CD8-positive, alpha-beta memory T cell (primary cell): ENCODE measurements at places on chromosomes 3 and 15. TPM values are rescaled to one million over a fixed set of nuclear protein-coding genes. Genes with fewer than 3 reads are reported as not detected.

DNA sequence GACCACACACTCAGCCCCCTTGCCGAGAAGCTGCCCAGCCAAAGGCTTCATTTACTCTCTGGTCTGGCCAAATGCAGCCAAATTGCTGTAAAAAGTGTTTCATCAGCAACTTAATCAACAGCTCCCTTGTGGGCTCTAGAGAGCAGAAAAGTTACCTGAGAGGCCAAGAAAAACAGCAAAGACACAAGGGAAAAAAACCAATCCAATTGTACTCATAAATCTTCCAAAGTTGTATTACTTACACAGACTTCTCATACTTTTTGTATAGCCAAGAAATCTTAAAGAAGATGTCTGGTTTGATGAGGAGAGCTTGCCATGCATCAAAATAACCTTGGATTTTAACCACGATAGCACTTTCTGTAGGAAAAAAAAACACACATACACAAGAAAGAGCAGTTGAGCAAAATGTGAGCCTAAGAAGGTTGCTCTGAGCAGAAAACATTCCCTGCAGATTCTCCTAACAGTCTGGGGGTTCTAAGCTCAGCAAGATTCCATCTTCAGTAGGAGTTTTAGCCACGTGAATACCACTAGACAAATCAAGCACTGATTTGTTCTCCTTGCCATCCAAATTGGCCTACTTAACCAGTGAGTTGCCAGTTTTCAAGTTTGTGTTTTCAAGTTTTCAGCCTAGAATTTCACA is 120.0 kb downstream of the CYP19A1 start:
- H3K4me1 ChIP-seq: no peaks in the 10 kb centered on the region
- DNase-seq: no peak
- H3K4me3 ChIP-seq: no peak overlapping the region
- no peak overlapping the region for H3K27ac ChIP-seq

- no peaks in the 10 kb centered on the region for H3K36me3 ChIP-seq
- H3K4me1 ChIP-seq: no peaks in the 10 kb centered on the region
- H3K27ac ChIP-seq: no peak overlapping the region
- no peaks in the 10 kb centered on the region for H3K27me3 ChIP-seq
Observed at GRCh38 chr3:62961874-62962556, 86.8 kb upstream of the CADPS start.

DNA sequence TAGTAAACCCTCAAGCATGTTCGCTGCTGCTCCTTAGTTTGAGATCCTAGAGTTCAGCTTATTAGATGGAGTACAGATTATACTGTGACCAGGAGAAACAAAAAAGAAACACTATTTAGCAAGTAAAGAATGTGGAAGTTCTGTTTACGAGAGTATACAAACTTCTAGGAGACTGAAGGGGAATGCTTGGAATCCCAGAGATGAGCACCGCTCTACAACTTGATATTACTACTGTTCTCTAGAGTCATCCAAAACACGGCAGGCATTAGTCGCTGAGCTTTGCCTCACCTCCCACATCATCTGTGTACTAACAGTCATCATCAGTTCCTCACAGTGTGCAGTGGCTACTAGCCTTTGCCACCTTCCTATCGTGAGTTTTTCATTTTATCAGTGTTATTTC is 121.4 kb upstream of the CHRM5 start:
- no peak overlapping the region for H3K4me3 ChIP-seq
- H3K36me3 ChIP-seq: no peaks in the 10 kb centered on the region
- H3K27me3 ChIP-seq: no peaks in the 10 kb centered on the region

- H3K4me1 ChIP-seq: no peaks in the 10 kb centered on the region
- H3K27ac ChIP-seq: no peak overlapping the region
- H3K36me3 ChIP-seq: no peaks in the 10 kb centered on the region
- H3K4me3 ChIP-seq: no peak overlapping the region
Observed at GRCh38 chr3:77460326-77460725, 420.4 kb downstream of the ROBO2 start.

- H3K27me3 ChIP-seq: no peaks in the 10 kb centered on the region
- no peak for DNase-seq
- H3K4me1 ChIP-seq: no peaks in the 10 kb centered on the region
- H3K36me3 ChIP-seq: no peaks in the 10 kb centered on the region
- no peak overlapping the region for H3K27ac ChIP-seq
- H3K4me3 ChIP-seq: no peak overlapping the region
Observed at GRCh38 chr3:14768881-14769280, 49.9 kb upstream of the FGD5 start.

DNA sequence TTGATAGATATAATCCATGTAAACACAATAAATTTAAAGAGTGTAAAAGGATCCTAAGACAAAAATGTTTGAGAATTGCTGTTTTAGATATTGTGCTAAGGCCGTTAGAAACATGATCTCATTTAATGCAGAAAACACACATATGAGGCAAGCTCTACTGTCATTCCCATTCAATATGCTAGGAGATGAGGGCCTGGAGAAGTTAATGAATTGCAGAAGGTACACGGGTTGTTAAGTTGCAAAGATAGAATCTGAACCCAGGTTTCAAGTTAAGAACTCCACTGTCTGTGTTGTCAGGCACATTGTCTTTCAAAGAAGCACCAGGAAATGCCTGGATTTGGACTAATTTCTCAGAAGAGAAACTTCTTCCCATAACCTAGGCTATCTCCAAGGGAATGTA is 65.1 kb upstream of the SAMMSON start:
- no peak overlapping the region for H3K27ac ChIP-seq
- no peak for DNase-seq
- no peaks in the 10 kb centered on the region for H3K36me3 ChIP-seq
- H3K4me1 ChIP-seq: no peaks in the 10 kb centered on the region

DNA sequence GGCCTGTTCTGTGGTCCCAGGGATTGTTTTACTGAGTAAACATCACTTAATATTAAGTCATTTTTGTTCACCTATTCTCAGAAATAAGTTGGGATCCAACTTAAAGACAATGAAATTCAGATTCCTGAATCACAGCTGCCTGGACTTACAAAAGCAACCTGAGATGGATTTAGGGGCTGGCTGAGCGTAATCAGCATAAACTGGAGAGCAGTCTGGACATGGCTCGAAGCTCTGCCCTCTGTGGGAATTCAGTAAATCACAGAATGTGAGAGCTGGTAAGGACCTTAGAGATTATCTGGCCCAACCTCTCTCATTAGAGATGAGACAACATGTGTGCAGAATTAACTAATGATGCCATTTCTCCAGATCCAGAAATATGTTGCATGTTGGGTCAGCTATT is 23.7 kb downstream of the CCDC80 start:
- no peak overlapping the region for H3K4me3 ChIP-seq
- H3K27me3 ChIP-seq: no peaks in the 10 kb centered on the region
- H3K36me3 ChIP-seq: no peaks in the 10 kb centered on the region

Gene RPP14
- total RNA-seq: 24.5 TPM

GRCh38 chr3:7567160-7567559 is 706.2 kb downstream of the GRM7 start:
- no peaks in the 10 kb centered on the region for H3K36me3 ChIP-seq
- DNase-seq: no peak
- H3K27me3 ChIP-seq: no peaks in the 10 kb centered on the region
- no peaks in the 10 kb centered on the region for H3K4me1 ChIP-seq
- H3K4me3 ChIP-seq: no peak overlapping the region
